ENCODE measurements at places on chromosomes 4 and X.

- no peak for DNase-seq
Measured at GRCh38 chr4:169335331-169335730, 64.6 kb upstream of the SH3RF1 start.

DNA sequence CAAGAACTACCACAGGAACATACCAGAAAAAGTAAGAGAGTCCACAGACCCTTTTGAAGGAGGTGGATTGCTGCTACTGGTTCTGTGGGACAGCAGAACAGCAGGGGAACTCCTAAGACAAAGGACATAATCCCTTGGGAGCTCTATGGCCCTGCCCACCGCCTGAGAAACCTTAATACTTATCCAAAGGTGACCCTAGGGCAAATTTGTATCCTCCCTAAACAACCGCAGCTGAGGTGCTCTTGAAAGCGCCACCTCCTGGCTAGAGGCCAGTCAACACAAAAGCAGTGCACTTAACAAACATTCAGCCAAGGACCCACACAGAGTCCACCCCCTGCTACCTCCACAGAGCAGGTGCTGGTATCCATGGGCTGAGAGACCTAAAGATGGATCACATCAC is 136.8 kb downstream of the ADAM29 start:
- no peak for DNase-seq

- DNase-seq: no peak
Measured at GRCh38 chrX:119984652-119985051, 41.1 kb upstream of the NKAP start.

DNA sequence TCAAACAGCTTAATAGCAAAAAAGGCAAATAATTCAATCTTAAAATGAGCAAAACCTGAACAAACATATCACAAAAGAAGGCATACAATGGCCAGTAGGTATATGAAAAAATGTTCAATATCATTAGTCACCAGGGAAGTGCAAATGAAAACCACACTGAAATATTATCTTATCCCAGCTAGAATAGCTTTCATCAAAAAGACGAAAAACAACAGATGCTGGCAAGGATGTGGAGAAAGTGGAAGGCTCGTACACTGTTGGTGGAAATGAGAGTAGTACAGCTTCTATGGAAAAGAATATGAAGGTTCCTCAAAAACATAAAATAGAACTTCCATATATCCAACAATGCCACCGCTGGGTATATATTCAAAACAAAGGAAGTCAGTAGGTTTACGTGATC is 29.3 kb upstream of the ANXA10 start:
- DNase-seq: no peak

DNA sequence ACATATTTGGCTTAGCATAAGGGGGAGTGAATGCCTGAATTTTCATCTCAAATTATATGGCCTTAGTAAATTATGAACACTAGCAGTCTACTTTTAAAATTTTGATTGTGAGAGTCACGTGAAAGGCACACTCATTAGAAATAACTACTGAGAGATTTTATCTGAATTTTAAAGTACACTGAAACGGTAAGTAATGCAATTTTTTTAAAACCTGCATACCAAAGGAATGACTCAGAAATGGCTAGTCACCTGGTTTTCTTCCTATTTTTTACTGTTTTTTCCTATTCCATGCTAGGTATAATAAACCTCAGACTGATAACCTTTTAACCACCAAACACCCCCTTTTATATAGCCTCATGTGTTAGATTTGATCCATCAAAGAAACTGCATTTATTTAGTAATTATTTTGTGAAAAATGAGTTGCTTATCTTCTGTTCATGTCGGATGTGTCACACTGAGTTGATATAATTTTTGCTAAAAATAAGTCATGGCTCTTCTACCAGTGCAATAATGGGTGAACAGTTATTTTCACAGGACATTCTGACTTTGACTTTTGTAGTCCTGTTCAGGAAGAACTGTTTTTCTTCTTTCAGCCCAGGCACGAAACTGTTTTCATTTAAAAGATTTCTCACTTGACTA is 40.4 kb downstream of the CPEB2 start:
- no peak for DNase-seq

- peak; percentile 57 for DNase-seq
Measured at GRCh38 chr4:102344520-102344953, 745 bp downstream of the SLC39A8 start.

- no peak for DNase-seq
Measured at GRCh38 chr4:28117084-28117682, 1256.5 kb downstream of the STIM2 start.

GRCh38 chrX:51420610-51421009 is 75.8 kb downstream of the NUDT11 start:
- peak; percentile 3 for DNase-seq

DNA sequence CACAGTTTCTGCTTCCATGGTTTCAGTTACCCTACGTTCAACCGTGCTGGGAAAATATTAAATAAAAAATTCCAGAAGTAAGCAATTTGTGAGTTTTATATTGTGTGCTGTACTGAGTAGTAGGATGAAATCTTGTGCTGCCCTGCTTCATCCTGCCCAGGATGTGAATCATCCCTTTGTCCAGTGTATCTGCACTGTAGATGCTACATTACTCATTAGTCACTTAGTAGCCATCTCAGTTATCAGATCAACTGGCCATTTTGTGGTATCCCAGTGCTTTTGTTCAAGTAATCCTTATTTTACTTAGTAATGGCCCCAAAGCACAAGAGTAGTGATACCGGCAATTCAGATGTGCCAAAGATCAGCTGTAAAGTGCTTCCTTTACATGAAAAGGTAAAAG is 97.9 kb downstream of the COX18 start:
- no peak for DNase-seq

GRCh38 chrX:137032841-137033773 is 688 bp downstream of the GPR101 start:
- DNase-seq: no peak

Measured in A549 (cell line).